ENCODE measurements at places on chromosomes 16 and 17. TPM values are rescaled to one million over a fixed set of nuclear protein-coding genes. Genes with fewer than 3 reads are reported as not detected.
A peak's percentile ranks its signal among the peaks of the same experiment; 100 is the strongest.

GRCh38 chr16:81482329-81483063 lies 37.9 kb downstream of the CMIP start:
- H3K27me3 ChIP-seq: no peaks in the 10 kb centered on the region
- DNase-seq: no peak
- no peak overlapping the region for H3K27ac ChIP-seq
- no peak overlapping the region for H3K4me3 ChIP-seq

GRCh38 chr16:47460359-47460710 lies 528 bp downstream of the ITFG1 start:
- peak overlapping the region; percentile 99 for H3K4me3 ChIP-seq
- H3K27me3 ChIP-seq: no peaks in the 10 kb centered on the region
- peaks cover 48% of the 10 kb centered on the region for H3K4me1 ChIP-seq
- no peak for DNase-seq

The CSF3 gene
- not detected for total RNA-seq

DNA sequence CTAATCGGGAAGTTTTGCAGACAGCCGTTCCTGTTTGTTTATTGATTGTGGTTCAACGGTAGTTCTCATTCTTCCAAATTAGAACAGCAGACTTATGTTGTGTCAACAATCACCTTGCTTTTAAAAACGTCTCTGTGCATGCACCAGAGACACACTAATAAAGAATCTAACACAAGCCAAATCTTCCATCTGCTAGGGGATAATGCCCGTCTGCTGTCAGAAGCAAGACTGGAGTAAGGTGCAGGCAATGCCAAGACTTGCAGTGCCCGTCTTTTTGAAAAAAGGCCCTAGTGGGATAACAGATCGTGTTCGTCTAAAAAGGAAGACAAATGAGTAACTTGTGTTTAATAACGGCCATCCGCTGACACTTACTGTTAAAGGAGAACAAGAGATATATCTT lies 158.4 kb downstream of the KCNJ2 start:
- no peak overlapping the region for H3K4me3 ChIP-seq
- no peak for DNase-seq
- H3K36me3 ChIP-seq: no peaks in the 10 kb centered on the region

The ETV4 gene
- total RNA-seq: 0.82 TPM

All from activated CD8-positive, alpha-beta memory T cell treated with anti-CD3 and anti-CD28 coated beads, Interleukin-2, amount 10 ng/mL, durations not matched to agents 7 days and 5 days (primary cell).